ENCODE measurements at places on chromosomes 13 and 19. TPM values are rescaled to one million over a fixed set of nuclear protein-coding genes. Genes with fewer than 3 reads are reported as not detected.

The CEACAM19 gene
- total RNA-seq: 6.1 TPM

The PIAS4 gene
- 39.8 TPM for total RNA-seq

The SIGLEC14 gene
- not detected for total RNA-seq

The TUBB4A gene
- total RNA-seq: 6.8 TPM

The FGF21 gene
- not detected for total RNA-seq

The NKPD1 gene
- total RNA-seq: 1.3 TPM

- no peak for DNase-seq
These were observed 50.6 kb downstream of the CELF5 start for GRCh38 chr19:3274942-3275582.

DNA sequence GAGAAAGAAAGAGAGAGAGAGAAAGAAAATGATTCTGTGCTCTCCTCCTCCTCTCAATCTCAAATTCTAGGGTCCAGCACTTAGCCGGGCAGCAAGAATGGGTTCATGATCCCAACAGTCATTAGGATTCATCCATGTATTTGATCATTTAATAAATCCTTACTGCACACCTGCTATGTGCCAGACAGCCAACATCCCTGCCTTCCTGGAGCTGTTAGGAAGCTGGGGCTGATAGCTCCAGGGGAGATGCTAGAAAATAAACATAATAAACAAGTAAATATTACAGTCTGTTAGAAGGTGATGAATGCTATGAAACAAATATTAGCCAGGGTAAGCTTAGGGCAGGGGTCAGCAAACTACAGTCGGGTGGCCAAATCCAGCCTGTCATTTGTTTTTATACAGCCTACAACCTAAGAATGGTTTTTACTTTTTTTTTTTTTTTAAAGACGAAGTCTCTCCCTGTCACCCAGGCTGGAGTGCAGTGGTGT is 9.9 kb upstream of the ACP7 start:
- DNase-seq: no peak

GRCh38 chr19:50449236-50449899 is 16.7 kb downstream of the MYBPC2 start:
- no peak for DNase-seq

- no peak for DNase-seq
These were observed 935.1 kb downstream of the SLITRK1 start for GRCh38 chr13:82947191-82947621.

DNA sequence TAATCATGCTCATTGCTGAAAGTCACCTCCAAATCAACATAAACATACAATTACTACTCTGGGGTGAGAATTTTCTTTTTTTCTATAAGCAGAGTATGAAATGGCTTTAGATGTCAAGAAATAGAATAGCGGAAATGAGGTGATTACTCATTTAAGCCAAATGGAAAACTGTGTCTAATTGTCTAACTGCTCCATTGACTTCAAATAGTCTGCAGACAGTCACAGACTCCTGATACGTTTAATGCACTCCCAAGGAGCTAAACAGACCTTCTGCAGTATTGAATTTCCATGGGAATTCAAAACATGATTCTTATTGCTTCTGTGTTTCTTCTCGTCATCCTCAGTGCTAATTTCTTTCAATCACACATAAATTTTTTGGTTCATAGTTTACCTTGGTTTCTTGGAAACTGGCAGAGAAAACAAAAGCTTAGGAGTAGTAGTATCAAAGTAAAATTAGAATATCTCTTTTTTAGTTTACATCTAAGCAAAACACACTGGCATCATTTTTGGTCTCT is 865.2 kb upstream of the SLC10A2 start:
- DNase-seq: no peak

- DNase-seq: no peak
These were observed 2.0 kb downstream of the MISP start for GRCh38 chr19:752652-753517.

DNA sequence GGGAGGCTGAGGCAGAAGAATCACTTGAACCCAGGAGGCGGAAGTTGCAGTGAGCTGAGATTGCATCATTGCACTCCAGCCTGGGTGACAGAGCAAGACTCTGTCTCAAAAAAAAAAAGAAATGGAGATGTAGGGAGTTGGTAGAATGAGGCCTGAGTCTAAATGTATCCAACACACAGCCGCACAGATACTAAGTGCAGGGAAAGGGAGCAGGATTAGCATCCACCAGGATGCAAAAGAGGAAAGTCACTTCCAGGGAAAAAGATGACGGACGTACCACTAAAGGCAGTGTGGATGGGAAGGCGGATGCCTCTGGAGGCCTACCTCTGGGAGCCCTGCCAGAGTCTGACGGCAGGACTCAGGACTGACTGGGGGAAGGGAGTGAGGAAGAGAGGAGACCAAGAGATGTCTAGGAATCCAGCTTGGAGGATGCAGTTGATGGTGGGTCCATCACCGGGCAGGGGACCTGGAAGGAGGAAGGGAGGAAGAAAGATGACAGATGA is 6.8 kb downstream of the FAM98C start:
- DNase-seq: no peak

- no peak for DNase-seq
These were observed 264.8 kb upstream of the SPRY2 start for GRCh38 chr13:80605716-80606115.

DNA sequence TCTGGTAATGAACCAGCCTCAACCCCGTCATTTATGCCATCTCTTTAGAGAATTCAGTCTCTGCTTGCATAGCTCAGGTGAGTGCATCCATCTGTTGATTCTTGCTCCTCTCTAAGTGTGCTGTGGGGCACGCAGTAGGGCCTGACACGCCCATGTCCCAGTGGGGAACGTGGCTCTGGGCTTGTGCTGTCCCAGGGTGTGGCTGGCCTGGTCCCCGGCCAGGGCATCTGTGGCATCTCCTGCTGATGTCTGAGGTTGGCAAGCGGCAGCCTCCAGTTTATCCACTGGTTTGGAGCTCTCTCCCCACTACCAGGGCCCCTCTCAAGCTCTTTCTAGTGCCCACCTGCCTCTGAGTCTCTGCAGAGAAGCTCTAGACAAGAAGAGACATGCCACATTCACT is 146.6 kb upstream of the GJB6 start:
- no peak for DNase-seq

DNA sequence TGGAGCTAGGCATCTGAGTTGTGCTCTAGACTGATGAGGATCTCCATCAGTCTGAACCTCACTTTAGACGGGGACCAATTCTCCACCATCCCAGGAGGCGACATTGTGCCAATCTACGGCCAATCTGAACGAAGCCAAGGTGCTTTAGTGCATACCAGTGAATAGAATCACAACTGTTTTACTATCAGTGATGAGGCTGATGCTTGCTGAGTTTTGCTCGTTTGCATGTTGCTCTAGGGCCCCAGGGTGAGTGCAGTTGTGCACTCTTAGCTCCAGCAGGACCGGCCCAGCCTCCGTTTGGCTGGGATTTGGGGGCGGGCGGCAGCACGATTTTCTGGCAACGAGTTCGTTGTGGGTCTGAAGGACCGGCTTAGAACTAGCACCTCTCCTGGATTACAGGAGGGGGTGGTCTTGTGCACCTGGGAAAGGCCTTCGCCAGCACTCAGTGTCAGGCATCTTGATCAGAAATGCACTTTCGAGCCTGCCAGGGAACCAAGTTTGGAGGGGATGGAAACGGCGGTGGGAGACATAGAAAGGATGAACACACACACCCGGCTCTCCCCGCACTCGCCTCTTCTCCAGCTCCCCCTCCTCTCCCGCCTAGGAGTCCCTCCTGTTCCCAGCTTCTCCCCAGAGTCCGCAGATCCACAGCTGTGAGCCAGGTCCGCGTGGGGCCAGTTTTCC is 4.4 kb downstream of the GSX1 start:
- DNase-seq: no peak

GRCh38 chr13:113125506-113126264 is 3.1 kb downstream of the F10 start:
- peak; percentile 56 for DNase-seq

DNA sequence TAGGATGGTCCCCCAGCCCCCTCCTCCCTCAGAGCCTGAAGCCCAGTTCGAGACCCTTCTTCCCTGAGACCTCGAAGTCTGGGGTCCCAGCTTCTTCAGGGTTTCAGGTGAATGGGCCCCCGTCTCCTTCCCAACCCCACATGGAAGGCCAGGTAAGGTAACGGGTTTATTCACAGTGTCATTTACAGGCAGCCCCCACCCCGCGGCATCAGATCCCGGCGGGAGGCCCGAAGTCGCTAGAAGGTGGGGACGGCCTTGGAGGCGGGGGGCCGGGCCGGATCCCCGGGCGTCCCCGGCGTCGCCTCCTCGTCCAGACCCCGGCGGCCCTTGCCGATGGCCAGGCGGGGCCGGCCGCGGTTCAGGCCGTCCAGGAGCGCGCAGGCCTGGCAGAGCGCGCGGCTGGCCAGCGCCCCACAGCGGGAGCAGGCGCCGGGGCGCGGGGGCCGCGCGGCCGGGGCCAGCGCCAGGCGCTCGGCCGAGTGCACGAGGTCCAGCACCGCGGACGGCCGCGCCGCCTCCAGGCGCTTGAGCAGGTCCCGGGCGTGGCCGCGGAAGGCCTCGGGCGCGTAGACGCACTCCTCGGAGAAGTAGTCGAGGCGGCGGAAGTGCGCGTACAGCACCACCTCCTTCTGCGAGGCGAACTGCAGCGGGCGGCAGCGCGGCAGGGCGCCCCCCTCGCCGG is 9.7 kb downstream of the CTU1 start:
- no peak for DNase-seq

GRCh38 chr13:50715402-50716146 is 127.9 kb downstream of the DLEU7 start:
- DNase-seq: no peak

DNA sequence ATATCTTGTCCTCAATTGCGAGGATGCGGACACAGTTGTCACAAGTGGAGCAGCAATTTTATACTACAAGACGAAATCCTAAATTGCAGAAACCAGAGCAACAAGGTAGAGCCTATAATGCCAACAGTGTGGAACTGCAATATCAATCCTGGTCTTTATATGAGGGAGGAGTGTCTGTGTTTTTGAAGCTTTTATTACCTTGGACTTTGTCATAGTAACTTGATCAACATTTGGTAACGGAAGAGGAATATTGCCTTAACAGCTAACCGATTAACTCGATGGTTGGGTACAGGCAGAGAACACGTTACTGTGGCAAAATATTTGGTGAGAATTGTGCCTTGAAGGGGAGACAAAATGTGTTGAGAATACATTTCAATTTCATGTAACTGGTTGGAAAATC is 661.5 kb downstream of the FGF9 start:
- no peak for DNase-seq

DNA sequence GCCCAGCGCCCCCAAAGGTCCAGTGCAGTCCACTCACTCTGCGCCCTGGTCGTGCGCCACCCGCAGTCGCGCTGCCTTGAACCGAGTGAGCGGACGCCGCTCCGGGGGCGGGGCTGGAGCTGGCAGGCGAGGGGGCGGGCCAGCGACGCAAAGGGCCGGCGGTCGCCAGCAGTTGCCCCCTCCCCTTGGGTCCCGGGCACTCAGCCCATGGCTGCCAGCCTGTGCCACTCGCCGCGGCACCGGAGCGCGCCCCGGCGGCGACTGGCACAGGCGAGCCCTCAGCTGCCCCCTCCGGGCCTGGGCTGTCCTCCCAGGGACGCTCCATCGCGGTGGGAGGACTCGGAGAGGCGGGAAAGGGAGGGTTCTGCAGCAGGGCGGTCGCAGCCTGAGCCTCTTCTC is at the start of gene S1PR5:
Gene S1PR5, minus strand, starts transcription at position 87 of the 399 bp plus-strand sequence. CDS start 2,436 bp downstream, outside the sequence.
- no peak for DNase-seq

DNA sequence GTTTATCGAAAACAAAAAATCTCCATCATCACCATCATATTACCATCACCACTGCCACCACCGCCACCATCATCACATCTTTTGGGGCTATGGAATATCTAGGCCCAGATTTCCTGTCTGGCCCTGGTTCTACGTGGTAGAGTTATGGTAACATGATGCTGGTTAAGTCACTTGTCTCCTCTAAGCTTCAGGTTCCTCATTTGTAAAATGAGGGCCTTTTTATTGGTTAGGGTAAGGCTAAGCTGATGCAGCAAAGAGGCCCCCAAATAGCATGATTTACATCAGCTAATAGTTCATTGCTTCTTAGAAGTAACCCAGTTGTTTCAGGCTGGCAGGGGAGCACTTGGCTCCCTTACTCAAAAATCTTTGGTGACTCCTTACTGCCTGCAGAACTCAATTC is 37.9 kb downstream of the PCDH8 start:
- DNase-seq: no peak

DNA sequence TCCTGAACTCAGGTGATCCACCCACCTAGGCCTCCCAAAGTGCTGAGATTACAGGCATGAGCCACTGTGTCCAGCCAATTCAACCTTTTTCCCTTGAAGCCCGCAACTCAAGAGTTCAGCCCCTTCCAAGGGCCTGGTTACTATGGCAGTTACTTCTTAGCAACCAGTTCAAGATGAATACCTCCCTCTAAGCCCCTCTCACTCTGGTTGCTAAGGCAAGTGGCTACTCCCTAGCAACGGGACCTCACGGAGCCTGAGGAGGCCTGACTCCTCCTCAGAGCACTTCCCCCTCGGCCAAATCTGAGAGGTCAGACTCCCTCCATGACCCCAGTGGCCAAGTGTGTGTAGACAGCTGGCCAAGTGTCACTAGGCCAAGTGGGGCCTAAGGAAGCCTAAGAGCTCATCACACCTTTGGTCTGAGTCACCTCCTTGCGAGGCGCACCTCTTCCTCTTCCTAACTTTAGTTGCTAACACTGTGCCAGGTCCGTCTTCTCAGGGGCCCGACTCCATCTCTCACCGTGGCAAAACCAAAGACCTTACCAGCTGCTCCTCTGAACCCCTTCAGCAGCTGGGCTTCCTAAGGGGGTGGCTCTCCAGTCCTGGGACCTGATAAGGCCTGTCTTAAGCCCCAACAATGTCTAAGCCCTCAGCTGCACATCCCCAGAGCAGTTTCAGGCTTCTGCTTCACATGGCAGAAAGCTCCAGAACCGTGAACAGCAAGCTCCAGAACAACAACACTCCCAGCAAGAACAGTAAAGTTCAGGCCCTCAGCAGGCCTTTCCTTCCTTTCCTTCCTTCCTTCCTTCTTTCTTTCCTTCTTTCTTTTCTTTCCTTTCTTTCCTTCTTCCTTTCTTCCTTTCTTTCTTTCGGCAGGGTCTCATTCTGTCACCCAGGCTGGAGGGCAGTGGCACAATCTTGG is 9.6 kb downstream of the CD37 start:
- no peak for DNase-seq

DNA sequence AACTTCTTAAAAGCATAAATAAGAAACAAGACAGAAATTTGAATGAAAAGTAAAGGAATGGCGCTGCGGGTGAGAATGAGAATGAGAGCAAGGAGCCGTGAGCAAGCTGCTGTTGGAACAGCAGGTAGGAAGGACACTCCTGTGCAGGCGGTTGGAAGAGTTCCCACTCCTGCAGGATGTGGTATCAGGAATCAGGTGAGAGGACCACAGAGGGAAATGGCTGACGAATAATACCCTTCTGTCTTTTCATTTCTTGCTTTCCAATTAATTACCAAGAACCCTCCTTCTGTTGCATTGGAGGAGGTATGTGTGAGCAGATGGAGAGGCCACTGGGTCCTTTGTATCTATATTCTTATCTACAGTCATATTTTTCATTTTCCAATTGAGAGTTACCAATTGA is 1504.2 kb downstream of the EFNB2 start:
- DNase-seq: no peak

DNA sequence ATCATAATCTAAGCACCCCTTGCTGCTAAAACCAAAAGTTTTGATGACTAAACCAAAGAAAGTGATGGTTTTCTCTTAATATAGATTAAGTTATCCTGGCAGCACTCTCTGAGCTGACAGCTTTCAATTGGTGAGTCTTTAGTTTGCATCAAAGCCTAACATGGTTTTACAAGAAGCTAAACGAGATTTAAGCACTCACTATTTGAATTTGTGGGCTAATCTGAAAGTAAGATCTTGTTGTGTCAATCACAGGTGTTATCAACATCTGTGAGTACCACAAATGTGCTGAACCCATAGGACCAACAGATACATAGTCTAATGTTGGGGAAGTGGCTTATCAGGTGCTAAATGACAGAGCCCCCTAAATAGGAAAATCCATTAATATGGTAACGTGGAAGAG is 223.9 kb downstream of the LHFPL6 start:
- DNase-seq: no peak

GRCh38 chr13:111790621-111791020 is 276.3 kb upstream of the SOX1 start:
- no peak for DNase-seq
